ENCODE measurements at places on chromosomes 12 and 14.

DNA sequence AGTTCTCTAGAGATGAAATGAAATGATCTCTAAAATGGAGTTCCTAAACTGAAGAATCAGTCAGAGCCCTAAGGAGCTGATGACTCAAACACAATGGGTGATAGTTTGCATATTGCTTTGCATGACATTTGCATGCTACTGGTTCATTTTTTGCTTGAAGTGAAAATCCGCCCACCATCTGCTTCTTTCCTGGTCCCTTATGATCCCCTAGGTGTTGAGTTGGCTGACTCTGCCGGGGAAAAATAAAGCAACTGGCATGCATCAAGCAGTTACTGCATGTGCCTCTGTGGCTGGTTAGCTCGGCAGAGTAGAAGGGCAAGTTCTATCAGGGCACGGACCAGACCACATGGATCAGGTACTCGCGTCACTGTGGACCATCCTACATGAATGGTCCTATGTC lies 151.1 kb downstream of the PPM1H start:
- no peak for DNase-seq

DNA sequence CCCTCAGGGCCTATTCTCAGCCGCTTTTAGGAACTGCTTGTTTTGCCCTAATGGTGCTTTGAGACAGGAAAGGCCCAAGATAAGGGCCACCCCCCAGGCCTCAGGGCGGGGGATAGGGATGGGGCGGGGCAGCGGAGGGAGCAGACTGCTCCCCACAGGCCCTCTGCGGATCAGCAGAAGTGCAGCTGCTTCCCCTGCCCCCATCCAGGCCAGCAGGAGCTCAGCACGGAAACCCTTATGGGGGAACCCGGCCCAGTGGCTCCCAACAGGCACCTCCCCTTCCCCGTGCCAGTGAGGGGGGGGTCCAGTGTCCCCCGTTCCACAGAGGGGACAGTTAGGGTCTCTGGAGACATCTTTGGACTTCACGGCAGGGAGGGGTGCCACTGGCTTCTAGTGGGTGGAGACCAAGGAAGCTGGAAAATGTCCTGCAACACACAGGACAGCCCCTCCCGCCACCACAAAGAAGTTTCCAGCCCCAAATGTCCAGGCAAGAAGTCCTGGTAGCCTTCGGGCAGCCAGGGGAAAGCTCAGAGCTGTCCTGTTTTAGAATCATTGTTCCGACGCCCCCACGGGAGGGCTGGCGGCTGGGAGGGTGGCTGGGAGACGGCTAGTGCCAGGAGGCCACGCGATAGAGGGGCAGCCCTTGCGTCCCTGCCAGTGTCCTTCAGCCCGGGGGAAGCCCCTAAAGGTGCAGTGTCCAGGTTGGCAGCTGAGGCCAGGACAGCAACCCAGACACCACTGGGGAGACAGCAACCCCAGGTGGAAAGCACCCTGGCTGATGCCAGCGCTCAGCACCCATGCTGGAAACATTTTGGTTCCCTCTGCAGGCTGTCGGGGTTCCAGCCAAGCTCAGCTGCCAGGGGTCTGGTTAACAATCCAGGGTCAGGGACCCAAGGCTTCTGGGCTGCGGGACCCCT lies 10.4 kb upstream of the GPR132 start:
- no peak for DNase-seq

- no peak for DNase-seq
These were observed 122.6 kb upstream of the PLXNC1 start for GRCh38 chr12:94025756-94026155.

DNA sequence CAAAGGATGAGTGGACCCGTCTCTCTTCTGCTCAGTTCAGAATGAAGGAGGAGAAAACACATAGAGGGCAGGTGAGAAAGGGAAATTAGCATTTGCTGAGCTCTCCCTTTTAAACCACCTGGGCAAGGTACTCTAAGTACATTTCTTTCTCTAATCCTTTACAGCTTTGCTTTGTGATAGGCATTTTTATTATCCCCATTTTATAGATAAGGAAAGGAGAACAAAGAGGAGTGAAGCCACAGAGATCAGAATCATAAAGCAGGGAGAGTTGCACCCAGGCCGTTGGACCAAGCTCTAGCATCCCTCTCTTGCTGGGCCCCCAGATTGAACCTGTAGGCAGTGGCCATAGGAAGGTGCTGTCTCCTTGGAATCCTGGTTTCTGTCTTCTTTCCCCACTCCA lies 47.0 kb downstream of the VCPKMT start:
- no peak for DNase-seq

DNA sequence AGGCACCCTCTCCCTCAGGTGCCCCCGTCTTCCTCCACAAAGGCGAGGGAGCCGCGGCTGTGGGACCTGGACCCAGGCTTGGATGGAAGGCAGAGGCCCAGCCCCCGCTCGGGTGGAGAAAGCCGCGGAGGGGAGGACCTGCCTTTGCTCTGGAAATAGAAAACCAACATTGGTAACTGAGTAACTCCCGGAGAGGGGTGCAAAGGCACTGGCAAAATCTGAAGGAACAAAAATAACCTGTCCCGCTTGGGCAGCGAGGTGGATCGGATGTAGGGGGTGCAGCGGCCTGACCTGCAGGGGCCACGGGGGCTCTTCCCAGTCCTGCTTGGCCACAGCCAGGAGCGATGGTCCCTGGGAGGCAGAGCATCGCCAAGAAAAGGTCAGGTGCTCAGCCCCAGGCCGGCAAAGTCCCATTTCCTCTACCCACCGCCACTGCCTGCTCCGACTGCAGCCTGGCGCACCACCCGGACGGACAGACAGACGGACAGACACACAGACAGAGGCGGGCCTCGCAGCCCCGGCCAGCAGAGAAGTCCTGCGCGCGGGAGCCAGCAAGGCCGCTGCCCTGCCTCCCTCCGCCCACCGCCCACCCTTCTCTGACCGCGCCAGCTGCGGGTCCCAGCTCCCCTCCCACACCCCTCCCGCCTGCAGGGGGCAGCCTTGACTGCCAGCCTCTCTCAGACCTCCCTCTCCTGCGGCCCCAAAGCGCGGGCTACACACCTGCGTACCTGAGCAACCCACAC lies 21.4 kb upstream of the TMEM106C start:
- DNase-seq: no peak

DNA sequence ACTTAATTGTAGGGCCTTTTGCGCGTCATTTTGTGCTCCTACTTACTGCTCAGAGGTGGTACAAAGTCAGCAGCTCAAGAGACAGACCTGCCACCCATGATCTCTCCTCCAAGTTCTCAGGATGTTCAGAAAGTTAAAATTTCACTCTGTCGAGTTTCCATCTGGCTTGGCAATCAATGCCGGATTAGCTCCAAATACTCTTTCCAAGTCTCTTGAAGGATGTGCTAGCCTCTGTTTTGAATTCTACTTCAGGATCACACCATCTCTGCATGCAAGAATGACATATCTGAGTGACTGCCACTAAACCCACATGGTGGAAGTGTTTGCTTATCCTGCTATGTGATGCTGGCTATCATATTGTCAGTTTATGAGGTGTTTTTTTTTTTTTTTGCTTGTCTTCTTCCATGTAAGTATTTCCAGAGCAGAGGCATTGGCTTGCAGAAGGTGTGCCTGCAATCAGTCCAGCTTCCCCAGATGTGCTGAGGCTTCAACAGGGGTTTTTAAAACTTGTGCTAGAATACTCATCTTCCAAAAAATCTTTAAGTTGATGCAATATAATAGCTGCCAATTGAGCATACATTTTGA lies 125.6 kb downstream of the RGS6 start:
- DNase-seq: no peak
